Fibroblast of villous mesenchyme (primary cell): ENCODE measurements at places on chromosomes 12 and 14. TPM values are rescaled to one million over a fixed set of nuclear protein-coding genes. Genes with fewer than 3 reads are reported as not detected.

DDX55 gene
- 21.6 and 22.5 TPM in 2 replicates for total RNA-seq

KRT6C gene
- not detected in 2 replicates for total RNA-seq

TAS2R7 gene
- total RNA-seq, result 0.32 TPM in 1 of 2 replicates, not detected in the other

LMNTD1 gene
- total RNA-seq, result not detected in 2 replicates

TMEM106C gene
- 60.2 and 100 TPM in 2 replicates for total RNA-seq

PRR4 gene
- total RNA-seq, result 2.3 and 3.5 TPM in 2 replicates

CLEC4D gene
- total RNA-seq, result not detected in 2 replicates

AVPR1A gene
- under 0.01 TPM in 1 of 2 replicates, not detected in the other for total RNA-seq

SERPINA10 gene
- not detected in 2 replicates for total RNA-seq
